ENCODE measurements at places on chromosomes 11 and 22. TPM values are rescaled to one million over a fixed set of nuclear protein-coding genes. Genes with fewer than 3 reads are reported as not detected.

DNA sequence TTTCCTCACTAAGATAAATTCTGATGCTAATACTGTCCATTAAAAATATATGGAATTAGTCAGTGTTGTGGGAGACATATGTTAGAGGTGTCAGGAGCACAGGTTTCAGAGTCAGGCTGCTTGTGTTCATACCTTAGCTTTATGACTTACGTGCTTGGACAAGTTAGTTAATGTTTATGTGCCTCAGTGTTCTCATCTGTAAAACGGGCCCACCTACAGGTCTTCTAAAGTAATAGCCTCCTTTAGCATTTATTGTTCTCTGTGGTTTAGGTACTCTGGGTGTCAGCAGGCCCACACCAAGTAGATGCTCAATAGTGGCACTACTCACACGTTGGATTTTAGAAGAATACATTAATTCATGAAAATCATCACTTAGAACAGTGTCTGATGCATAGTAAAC, 308.7 kb upstream of the ZC3H12C start:
- no peak overlapping the region for H3K4me3 ChIP-seq
- H3K27ac ChIP-seq = no peak overlapping the region
- no peaks in the 10 kb centered on the region for H3K36me3 ChIP-seq
- H3K4me1 ChIP-seq = no peaks in the 10 kb centered on the region

DNA sequence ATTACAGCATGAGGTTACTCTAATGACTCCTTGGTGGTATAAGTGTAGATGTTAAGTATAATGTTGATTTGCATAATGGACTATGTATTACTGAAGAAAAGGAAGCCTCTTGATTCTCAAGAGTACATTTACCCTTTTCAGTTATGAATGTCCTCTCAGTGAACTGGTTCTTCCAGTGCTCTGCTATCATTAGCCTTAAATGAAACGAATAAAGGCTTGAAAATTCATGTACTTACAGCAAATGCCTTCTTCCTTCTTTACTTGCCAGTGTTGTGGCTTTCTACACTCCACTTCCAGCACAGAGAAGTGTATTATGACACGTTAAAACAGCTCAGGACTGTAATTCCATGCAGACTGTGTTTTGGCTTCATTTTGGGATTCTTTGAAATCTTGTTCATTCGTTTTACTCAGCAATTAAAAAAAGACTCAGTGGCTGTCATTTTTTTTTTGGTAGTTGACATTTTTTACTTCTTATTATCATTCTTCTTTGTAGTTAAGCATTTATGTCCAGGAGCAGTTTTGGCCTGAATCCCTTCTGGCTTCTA, 96.9 kb downstream of the MTMR3 start:
- H3K27me3 ChIP-seq = no peaks in the 10 kb centered on the region
- no peak overlapping the region for H3K27ac ChIP-seq
- H3K4me3 ChIP-seq = no peak overlapping the region
- H3K4me1 ChIP-seq = no peaks in the 10 kb centered on the region
- no peak for DNase-seq
- peaks cover 4% of the 10 kb centered on the region for H3K36me3 ChIP-seq

LMO1 gene
- not detected for total RNA-seq

- no peak overlapping the region for H3K27ac ChIP-seq
- H3K27me3 ChIP-seq = peaks cover 1% of the 10 kb centered on the region
- no peak overlapping the region for H3K4me3 ChIP-seq
- peaks cover 13% of the 10 kb centered on the region for H3K36me3 ChIP-seq
- H3K4me1 ChIP-seq = peaks cover 18% of the 10 kb centered on the region
- no peak for DNase-seq
These were observed 6.2 kb downstream of the PCSK7 start for GRCh38 chr11:117225553-117226170.

RBMXL2 gene
- not detected for total RNA-seq

MYRF gene
- 1.5 TPM for total RNA-seq
